GM23248 (cell line): ENCODE measurements at places on chromosomes 1 and 21. TPM values are rescaled to one million over a fixed set of nuclear protein-coding genes. Genes with fewer than 3 reads are reported as not detected.

The SERINC2 gene
- 34.4 and 50.9 TPM in 2 replicates for total RNA-seq

GRCh38 chr1:18064534-18064933, 43.1 kb upstream of the IGSF21 start:
- DNase-seq = no peak

- no peak for DNase-seq
Measured at GRCh38 chr1:3443807-3444206, 10.7 kb upstream of the ARHGEF16 start.

The LCE2A gene
- 9.9 and 12.1 TPM in 2 replicates for total RNA-seq

GRCh38 chr1:240526312-240526711, 85.6 kb downstream of the GREM2 start:
- no peak for DNase-seq

The SYPL2 gene
- 0.11 and 0.13 TPM in 2 replicates for total RNA-seq

The BARHL2 gene
- total RNA-seq = not detected in 2 replicates

The NR1I3 gene
- total RNA-seq = not detected in 2 replicates

DNA sequence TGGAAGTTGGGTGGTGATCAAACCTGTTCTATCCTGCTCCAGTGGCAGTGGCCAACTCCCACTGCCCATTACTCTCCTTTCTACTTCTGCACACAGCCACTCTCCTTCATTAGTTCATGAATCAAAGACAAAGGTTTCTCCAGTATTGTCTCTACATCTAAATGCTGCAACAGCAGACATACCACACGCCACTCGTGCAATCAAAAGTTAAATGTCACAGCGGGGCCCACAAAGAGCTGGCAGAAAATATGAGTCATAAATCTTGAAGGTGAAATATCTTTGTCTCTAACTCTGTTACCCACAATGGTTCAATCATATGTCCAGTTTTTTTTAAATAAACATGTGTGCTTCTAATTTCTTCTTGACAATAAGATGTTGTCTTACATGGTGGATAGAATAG, 13.3 kb downstream of the APCS start:
- no peak for DNase-seq

DNA sequence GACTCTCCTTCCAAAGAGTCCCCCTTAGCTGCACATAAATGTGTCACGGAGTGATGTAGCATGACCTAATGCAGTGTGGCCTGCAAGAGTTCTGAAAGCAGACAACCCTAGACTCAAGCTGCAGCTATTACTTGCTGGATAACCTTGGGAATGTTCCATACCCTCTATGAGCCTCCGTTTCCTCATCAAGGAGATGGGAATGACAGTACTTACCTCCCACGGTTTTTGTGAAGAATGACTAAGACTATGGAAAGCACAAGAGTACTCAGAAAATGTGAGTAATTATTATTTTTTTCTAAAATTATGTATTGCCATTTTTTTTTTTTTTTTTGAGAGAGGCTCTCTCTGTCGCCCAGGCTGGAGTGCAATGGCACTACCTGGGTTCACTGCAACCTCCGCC, 3.0 kb downstream of the TTC39A start:
- DNase-seq = peak; percentile 63

- no peak for DNase-seq
Measured at GRCh38 chr1:69263921-69264391, 303.8 kb upstream of the LRRC7 start.

The SAMD11 gene
- 40.9 and 68.3 TPM in 2 replicates for total RNA-seq

- DNase-seq = no peak
Measured at GRCh38 chr1:18142969-18143368, 35.4 kb downstream of the IGSF21 start.

GRCh38 chr1:242623119-242623518, 98.6 kb upstream of the PLD5 start:
- no peak for DNase-seq

The IL20 gene
- 0.25 TPM in 1 of 2 replicates, not detected in the other for total RNA-seq

The ACTA1 gene
- total RNA-seq = 0.22 TPM in 1 of 2 replicates, not detected in the other

The LRRC3 gene
- total RNA-seq = 0.32 and 0.38 TPM in 2 replicates

The IGSF21 gene
- not detected in 2 replicates for total RNA-seq
